Stimulated activated CD4-positive, alpha-beta T cell treated with anti-CD3 and anti-CD28 coated beads, Interleukin-2, amount 100 ng/mL, for 4 hours (primary cell): ENCODE measurements at places on chromosomes 5 and 9.

- DNase-seq: no peak
These were observed 144.7 kb downstream of the TRPM6 start for GRCh38 chr9:74742792-74743730.

DNA sequence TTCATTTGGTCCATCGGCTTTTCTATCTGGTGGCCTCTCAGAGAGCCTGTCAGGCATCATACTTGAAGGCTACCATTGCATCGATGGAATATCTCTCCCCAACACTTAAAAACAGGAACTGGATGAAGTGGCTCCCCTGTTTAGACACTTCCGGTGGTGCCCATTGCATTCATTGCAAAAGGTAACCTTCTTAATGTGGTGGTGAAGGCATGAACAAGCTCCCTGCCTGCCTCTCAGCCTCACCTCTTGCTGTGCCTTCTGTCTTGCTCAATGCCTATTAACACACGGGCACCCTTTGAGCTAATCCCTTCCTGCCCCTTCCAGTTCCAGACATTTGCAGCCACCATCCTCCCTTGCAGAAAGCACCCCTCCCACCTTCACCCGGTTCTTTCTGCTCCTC is 233.1 kb upstream of the MSX2 start:
- DNase-seq: no peak

DNA sequence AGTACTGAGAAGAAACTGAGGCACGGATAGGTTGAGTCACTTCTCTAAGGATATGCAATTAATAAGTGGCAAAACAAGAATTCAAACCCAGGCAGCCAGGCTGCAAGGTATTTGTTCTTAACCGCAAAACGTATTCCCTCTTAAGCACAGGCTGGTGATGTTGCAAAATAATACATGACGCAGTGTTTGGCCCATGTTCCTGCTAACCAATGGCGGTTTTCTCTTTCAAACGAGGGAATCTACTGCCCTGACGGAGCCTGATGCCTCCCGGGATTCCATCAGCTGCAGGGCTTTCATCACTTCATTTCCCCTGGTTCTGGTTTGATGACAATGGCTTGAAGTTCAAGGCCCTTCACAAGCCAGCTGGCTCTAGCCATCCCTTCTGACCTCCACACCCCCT is 154.8 kb downstream of the SLIT3 start:
- DNase-seq: no peak

DNA sequence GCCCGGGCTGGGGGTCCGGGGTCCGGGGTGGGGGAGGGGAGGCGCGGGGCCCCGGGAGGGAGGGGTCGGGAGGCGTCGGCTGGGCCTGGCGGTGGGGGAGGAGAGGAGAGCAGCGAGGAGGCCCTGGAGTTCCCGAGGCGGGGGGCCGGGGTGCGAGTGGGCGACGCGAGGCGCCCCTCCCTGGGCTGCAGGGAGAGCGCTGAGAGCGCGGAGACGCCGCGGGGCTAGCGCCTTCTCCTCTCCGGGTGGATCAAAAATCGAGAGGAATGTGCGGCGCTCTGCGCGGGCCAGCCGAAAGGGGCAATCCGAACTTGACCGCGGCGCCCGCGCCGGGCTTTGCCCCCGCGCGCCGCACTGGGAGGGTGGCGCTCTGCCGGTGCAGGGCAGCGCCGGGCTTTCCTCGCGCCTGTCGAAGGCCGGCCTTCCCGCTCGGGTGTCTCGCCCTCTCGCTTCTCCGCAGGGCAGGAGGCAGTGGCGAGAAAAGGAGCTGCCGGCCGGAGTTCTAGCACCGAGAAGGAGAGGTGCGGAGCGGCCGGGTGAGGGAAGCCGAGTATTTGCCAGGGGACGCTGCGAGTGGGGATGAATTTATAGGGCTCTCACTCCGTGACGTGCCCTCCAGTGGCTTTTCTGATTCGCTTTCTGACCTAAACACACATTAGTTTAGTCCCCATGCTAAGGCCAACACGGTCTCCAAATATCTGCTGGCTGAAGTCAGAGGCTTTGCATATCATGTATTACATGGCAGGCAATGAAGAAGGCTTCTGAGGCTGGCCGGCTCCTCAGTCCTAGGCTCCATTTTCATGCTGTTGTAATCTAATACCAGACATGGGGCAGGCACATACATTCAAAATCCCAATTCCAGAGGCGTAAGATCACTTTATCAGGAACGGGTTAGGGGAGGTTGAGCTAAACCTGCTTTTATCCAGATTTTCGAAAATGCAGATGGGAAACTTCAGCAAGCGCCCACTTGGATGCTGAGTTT is 503 bp upstream of the GDNF start:
- no peak for DNase-seq

DNA sequence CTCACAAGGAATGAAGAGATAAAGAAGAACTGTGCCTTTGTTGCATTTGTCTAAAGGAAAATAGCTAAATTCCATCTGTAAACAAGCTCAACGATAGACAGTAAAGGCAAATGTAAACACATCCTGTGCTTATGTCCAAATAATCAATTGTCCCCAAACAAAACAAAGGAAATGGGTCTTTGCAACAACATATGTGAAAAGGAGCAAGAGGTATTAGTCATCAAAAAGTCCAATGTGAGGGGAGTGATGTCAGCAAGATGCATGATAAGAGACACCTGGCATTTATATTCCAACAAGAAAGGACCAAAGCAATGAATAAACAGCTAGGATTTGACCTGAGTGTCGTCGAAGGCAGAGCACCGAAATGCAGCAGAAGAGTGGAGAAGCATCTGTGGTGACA is 209.1 kb downstream of the ASTN2 start:
- DNase-seq: no peak

GRCh38 chr5:38445374-38446028 is 110.9 kb downstream of the LIFR start:
- DNase-seq: no peak

DNA sequence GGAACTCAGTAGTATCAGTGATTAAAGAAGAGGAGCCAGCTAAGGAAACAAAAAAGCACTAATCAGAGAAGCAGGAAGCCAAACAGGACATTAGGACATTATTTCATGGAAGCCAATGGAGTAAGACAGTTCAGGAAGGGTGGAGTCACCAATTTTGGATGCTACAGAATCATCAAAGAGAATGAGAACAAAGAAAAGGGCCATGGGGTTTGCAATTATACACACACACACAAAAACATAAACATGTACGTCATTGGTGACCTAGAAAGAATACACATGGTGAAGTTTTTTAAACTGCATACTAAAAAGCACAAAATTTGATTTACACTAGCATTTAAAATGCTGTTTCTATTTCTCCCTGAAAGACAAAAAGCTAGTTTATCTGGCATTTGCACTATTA is 96.8 kb upstream of the MRPS30 start:
- no peak for DNase-seq

- DNase-seq: no peak
These were observed 16.1 kb upstream of the TSSK1B start for GRCh38 chr5:113450929-113451328.

GRCh38 chr5:109529520-109529919 is 119.7 kb upstream of the PJA2 start:
- DNase-seq: no peak

GRCh38 chr5:40569546-40570270 is 110.0 kb upstream of the PTGER4 start:
- no peak for DNase-seq

GRCh38 chr5:608429-609370 is 3.4 kb upstream of the CEP72 start:
- DNase-seq: no peak
